ENCODE measurements at places on chromosomes 3 and 15. TPM values are rescaled to one million over a fixed set of nuclear protein-coding genes. Genes with fewer than 3 reads are reported as not detected.

- H3K4me1 ChIP-seq, result peaks cover 3% of the 10 kb centered on the region
- H3K27ac ChIP-seq, result no peak overlapping the region
- DNase-seq, result no peak
- H3K4me3 ChIP-seq, result no peak overlapping the region
- H3K36me3 ChIP-seq, result no peaks in the 10 kb centered on the region
These were observed 45.0 kb downstream of the SNRK start for GRCh38 chr3:43331381-43331780.

- DNase-seq, result no peak
- H3K4me3 ChIP-seq, result no peak overlapping the region
- no peaks in the 10 kb centered on the region for H3K36me3 ChIP-seq
- no peak overlapping the region for H3K27ac ChIP-seq
- H3K4me1 ChIP-seq, result no peaks in the 10 kb centered on the region
These were observed 45.6 kb downstream of the NMD3 start for GRCh38 chr3:161266731-161267150.

GRCh38 chr3:134833453-134834163 is 38.5 kb downstream of the EPHB1 start:
- H3K4me3 ChIP-seq, result no peak overlapping the region
- H3K27me3 ChIP-seq, result no peaks in the 10 kb centered on the region
- DNase-seq, result no peak
- H3K36me3 ChIP-seq, result no peaks in the 10 kb centered on the region
- H3K4me1 ChIP-seq, result no peaks in the 10 kb centered on the region

GRCh38 chr3:58623961-58624360 is 42.6 kb downstream of the FAM3D start:
- peaks cover 22% of the 10 kb centered on the region for H3K4me1 ChIP-seq
- no peak for DNase-seq
- no peaks in the 10 kb centered on the region for H3K36me3 ChIP-seq
- no peak overlapping the region for H3K27ac ChIP-seq
- no peak overlapping the region for H3K4me3 ChIP-seq

DNA sequence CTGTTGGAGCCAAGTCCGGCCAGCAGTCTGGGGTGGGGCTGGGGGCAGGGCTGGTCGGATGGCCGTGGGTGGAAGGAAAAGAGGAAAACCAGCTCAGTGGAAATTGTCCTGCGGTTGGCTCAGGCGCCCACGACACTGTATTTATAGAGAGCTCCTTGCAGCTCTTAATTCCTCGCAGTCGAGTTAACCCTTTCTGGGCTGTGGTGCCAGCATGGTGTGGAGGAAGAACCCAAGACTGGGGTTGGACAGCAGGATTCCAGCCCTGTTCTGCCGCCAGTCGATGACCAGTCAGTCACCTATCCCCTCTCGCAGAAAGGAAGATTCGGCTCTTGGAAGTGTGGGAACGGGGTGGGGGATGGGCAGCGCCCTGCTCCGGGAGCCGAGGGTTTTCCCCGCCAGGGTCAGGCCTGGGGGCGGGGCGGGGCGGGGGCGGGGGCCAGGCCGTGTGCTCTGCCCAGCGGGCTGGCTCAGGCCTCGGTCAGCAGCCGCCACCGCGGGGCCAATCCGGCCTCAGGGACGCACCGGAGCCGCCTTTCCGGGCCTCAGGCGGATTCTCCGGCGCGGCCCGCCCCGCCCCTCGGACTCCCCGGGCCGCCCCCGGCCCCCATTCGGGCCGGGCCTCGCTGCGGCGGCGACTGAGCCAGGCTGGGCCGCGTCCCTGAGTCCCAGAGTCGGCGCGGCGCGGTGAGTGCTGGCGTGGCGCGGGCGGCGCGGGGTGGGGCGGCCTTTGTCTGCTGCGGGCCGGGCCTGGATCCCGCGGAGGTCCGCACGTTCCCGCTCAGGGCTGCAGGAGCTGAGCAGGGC is at the start of gene CD276:
CD276 (plus strand) TSS at position 607 of the 804 bp plus-strand sequence. CDS start 15,257 bp downstream, outside the sequence.
- H3K4me1 ChIP-seq, result no peaks in the 10 kb centered on the region
- H3K27ac ChIP-seq, result peak within 1 kb of the TSS; percentile 81
- no peaks in the 10 kb centered on the region for H3K27me3 ChIP-seq
- H3K36me3 ChIP-seq, result no peaks in the 10 kb centered on the region
- DNase-seq, result peak; percentile 61

DNA sequence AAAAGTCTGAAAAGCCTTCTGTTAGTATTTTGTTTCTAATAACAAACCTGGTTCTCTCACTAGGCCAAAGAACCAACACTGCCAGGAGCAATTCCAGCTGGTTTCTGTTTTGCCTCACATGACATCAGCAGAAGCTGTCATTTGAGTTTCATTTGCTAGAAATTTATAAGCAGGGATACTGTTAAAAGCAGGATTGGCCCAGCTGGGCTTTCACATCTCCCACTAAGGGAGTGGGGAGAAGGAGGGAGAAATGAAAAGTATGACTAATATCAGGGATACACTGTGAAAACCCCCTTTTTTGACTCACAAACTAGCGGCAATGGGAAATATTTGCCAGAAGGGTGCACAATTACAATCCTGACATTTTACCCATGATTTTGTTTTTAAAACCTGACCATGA is 5.3 kb downstream of the CCDC80 start:
- H3K4me1 ChIP-seq, result no peaks in the 10 kb centered on the region
- H3K4me3 ChIP-seq, result no peak overlapping the region
- no peaks in the 10 kb centered on the region for H3K36me3 ChIP-seq

- no peak overlapping the region for H3K4me3 ChIP-seq
- H3K27me3 ChIP-seq, result no peaks in the 10 kb centered on the region
- no peaks in the 10 kb centered on the region for H3K4me1 ChIP-seq
- no peak overlapping the region for H3K27ac ChIP-seq
- H3K36me3 ChIP-seq, result no peaks in the 10 kb centered on the region
These were observed 802.6 kb upstream of the ALCAM start for GRCh38 chr3:104564045-104564643.

GRCh38 chr3:140091143-140091542 is 156.2 kb downstream of the CLSTN2 start:
- no peaks in the 10 kb centered on the region for H3K4me1 ChIP-seq
- H3K4me3 ChIP-seq, result no peak overlapping the region
- DNase-seq, result no peak
- no peaks in the 10 kb centered on the region for H3K36me3 ChIP-seq

DNA sequence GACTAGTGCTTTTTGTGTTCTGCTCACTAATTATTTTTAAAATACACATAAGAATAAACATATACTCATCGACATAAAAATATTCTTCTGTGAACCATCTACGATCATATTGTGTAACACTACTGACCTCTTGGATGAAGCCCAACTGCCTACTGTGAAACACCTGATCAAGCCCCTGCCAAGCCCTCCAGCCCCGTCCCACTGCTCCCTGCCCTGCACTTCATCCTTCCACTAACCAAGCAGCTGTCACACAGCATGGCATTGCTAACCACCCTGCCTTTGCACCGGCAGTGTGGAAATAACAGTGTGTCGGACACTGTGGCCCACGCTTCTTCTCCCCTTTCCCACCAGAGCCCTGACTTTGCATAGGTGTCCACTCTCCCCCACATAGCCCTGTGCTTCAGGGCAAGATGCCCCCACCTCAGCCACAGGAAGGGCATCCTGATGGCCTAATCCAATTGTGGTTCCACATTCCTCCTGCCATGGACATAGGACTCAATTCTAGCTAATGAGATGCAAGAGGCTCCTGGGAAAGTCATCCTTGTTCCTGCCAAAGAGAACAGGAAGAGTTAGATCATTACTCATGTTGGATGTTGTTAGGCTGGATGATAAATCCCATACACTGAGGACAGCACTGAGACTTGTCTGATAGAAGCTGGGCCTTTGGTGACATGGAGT is 35.0 kb upstream of the ARID3B start:
- H3K4me1 ChIP-seq, result no peaks in the 10 kb centered on the region
- no peaks in the 10 kb centered on the region for H3K27me3 ChIP-seq
- no peak overlapping the region for H3K4me3 ChIP-seq
- no peaks in the 10 kb centered on the region for H3K36me3 ChIP-seq
- DNase-seq, result no peak

GPR27 gene
- 11.2 TPM for total RNA-seq

SLC2A2 gene
- not detected for total RNA-seq

C2CD4A gene
- 0.36 TPM for total RNA-seq

GOLGA8H gene
- total RNA-seq, result not detected

NEK4 gene
- 24.5 TPM for total RNA-seq

NOX5 gene
- 5.8 TPM for total RNA-seq

Data from prostate gland (tissue), 2 donors.